CD4-positive, alpha-beta memory T cell (primary cell): ENCODE measurements at places on chromosomes 4 and X.

DNA sequence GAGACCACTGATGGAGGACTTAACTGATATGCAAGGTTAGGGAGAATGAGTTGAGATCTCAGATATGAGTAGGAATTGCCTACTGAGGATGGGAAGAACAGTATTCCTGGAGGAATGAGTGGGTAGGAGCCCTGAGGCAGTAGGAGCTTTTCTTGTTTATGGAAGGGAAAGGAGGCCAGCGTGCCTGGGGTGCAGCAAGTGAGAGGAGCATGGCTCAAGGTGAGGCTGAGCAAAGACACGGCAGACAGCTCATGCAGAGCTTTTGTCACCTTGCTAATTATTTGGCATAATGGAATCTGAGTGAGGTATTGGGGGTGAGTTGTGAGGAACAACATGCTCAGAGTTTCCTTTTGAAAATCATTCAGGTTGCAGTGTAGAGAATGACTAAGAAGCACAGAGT lies 65.3 kb upstream of the IBSP start:
- no peak for DNase-seq

- no peak for DNase-seq
Measured at GRCh38 chr4:84032372-84032771, 466.7 kb downstream of the NKX6-1 start.

GRCh38 chrX:17930850-17931249 lies 69.8 kb upstream of the RAI2 start:
- DNase-seq: no peak

- no peak for DNase-seq
Measured at GRCh38 chr4:149676076-149676475, 139.6 kb downstream of the IQCM start.

DNA sequence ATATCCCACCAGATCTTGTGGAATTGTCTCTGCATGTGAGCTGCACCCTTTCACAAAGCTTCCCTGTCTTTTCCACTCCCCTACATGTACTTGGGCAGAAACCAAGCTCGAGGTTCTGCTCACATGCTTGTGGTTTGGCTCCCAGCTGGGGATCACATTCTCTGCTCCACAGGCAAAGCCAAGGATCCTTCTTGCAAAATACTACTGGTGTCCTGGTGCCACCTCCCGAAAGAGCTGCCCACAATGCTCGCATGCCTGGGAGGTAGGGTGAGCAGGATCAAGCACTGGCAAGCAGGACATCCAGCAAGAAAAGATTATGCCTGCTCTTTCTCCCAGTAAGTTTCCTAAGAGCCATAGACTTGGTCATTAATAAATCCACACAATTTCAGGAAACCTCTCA lies 45.1 kb upstream of the PPARGC1A start:
- DNase-seq: no peak

GRCh38 chrX:133365871-133366611 lies 49.2 kb downstream of the GPC4 start:
- DNase-seq: no peak

- DNase-seq: no peak
Measured at GRCh38 chr4:53195815-53196661, 169.8 kb downstream of the SCFD2 start.

DNA sequence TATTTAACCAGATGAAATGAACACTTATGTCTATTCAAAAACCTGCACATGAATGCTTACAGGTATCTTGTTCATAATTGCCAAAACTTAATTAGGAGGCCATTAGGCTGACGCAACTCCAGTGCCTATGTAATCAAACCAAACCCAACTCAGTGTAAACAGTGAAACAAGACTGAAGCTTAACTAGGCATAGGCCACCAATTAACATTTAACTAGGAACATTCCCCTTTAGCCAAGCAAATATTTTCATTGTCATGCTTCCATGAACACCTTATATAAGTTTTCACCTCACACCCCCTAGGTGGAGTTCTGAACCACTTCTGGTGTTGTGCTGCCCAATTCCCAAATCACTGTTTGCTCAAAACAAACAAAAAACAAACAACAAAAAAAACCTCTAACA lies 686.0 kb downstream of the STPG2 start:
- no peak for DNase-seq

DNA sequence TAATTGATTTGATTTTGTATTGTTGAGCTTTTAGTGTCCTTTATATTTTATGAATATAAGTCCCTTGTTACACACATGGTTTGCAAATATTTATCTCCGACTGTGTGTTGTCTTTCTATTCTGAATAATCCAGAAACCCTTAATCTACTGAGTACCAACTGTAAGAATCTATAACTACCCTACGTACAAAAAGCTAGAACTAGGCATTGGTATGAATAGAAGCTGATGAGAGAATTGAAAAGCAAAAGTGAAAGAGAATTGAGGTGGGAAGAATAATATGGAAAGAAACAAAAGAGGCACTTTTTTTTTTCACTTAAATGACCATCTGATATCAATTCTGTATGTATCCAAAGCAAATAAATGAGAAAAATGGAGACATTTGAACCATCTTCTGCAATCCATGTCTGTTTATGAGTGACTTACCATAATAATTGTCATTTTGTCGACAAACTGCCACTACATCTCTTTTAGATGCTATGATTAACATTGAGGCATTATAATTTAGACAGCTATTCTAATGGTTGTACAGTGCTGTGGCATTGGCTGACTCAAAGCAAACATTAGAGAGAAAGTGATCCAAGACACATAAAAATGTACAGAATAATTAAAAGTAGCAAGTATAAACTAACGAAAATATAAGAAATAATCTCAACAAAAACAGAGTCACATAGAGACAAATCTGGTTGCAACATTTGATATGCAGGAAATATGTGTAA lies 1516.6 kb upstream of the AGA start:
- DNase-seq: no peak

- DNase-seq: no peak
Measured at GRCh38 chr4:147370473-147370872, 110.4 kb upstream of the EDNRA start.

GRCh38 chr4:57037982-57038604 lies 59.4 kb downstream of the POLR2B start:
- no peak for DNase-seq

- no peak for DNase-seq
Measured at GRCh38 chrX:145825896-145826295, 8.3 kb downstream of the SLITRK2 start.

GRCh38 chr4:100708776-100709175 lies 191.0 kb upstream of the EMCN start:
- DNase-seq: no peak

DNA sequence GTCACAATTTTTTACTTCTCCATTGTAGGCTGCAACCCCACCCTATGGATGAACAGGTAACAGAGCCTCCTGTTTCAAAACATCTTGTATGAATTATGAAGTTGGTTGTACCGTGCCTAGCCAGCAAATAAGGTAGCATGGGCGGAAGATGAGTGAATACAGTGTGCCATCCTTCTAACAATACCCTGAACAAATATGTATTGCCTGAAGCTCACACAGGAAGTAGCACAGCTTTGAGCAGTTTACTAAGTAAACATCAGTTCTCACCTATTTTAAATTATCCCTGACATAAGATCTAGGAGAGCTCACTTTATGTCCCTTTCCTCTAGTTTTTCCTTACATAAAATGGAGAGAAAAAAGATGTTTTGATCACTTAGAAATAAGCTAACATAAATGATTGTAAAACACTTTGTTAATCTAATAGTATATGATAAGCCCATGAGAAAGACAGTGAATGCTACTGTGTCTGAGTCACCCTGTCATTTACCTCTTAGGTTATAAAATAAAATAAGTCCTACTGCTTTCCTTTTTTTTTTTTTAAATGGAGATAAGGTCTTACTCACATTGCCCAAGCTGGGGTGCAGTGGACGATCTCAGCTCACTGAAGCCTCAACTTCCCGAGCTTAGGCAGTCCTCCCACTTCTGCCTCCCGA lies 36.6 kb downstream of the GRSF1 start:
- DNase-seq: no peak

DNA sequence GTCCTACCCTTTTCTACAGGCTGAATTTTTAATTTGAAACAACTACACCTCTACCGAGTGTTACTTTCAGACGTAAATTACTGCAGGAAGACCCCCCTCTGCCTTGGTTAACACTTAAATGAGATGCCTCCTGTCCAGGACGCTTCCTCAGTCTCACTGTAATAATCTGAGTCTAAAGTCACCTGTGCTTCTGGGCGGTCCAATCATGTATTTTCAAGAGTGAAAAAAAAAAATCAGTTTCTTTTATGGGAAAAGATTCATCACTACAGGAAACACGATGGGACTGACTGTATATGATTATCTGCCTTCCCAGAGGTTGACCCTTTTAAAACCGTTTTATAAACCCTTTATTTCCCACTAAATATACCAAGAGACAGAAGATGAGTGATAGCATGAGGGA lies 776 bp downstream of the RBM47 start:
- DNase-seq: no peak

DNA sequence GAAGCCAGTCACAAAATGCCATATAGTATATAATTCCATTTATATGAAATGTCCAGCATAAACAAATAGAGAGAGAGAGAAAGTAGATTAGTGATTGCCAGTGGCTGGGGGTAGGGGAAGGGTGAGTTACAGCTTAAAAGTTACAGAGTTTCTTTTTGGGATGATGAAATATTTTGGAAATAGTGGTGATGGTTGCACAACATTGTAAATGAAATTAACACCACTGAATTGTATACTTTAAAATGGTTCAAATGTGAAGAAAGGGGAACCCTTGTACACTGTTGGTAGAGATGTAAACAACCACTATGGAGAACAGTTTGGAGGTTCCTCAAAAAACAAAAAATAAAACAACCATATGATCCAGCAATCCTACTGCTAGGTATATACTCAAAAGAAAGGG lies 131.2 kb upstream of the GPC4 start:
- DNase-seq: no peak

DNA sequence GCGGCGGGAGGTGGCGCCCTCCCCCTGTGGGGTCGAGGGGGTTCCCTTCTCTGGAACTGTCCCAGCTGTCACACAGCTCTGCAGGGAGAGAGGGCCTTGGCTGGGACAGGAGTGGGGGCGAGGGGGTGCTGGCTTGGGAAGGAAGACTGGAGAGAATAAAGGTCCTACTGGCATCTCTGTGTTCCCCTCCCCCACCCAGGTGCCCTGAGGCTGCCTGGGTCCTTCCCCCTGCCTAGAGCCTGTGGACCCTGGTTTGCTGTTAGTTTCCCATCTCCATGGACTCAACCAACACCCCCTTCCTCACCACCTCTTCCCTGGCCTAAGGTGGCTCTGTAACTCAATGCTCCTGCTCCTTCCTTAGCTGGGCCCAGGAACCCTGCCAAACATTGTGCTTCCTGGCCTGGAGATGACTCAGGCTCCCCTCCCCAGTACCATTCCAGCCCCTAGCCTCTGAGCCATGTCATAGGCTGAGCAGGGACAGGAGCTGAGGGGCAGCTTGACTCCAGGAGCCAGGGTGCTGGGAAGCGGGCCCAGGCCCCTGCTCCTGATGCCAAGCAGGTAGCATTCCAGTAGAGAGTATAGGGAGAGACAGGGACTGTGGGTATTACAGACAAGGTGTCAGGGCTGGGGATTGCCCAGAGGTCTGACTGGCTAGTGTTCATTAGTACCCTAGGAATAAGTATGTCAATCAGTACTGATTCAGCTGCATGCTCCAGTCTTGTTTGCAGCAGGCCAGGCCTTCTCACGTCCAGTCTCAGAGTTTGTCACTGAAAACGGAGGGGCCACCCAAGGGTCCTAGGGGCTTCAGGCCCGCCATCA lies 100.7 kb downstream of the EFNB1 start:
- no peak for DNase-seq

- no peak for DNase-seq
Measured at GRCh38 chr4:40531636-40532023, 98.0 kb downstream of the RBM47 start.

DNA sequence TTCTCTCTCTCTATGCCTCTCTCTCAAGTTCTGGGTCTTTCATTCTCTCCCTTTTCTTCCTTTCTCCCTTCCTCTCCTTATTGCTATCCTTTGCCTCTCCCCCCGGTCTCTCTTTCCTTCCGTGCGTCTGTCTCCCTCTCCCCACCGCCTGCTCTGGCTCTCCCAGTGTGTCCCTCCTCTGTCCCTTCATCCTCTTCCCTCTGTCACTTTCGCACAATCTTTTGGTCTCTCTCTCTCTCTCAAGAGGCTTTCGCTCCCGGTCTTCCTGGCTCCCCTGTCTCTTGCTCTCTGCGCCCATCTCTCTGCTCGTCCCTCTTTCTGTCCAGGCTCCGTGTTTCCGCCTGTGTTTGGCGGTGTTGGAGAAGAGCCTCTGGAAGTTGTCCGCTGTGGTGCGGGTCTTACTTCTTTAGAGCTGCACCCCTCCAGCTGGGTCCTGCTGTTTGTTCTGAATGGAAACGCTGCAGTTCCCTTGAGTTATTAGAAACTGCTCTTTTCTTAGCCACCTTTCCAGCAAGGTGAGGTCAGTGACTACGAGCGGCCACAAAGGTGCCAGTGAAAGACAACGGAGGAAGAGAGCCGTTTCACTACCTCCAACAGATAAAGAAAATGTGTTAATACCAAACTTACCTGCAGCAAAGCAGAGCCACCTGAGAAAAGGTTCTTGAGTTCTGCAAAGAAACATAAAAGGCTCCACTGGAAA lies 1.1 kb downstream of the BMPR1B start:
- no peak for DNase-seq

GRCh38 chrX:126393284-126393683 lies 159.3 kb downstream of the DCAF12L1 start:
- no peak for DNase-seq

DNA sequence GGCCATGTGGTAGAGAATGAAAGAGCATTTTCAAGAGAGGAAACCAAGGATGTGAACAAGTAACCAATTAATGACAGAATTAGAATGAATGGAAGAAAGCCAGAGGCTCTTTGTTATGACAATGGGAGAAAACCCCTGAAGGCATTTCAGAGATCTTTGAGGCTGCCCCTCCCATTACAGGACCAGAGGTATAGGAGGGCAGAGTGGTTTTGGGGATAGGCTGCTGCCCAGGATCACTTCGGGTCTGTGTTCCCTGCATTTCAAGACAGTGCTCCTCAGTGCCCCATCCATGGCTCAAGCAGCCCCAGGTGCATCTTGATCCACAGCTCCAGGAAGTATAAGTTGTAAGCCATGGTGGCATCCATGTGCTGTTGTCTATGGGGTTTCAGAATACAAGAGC lies 124.0 kb upstream of the HPF1 start:
- DNase-seq: no peak

DNA sequence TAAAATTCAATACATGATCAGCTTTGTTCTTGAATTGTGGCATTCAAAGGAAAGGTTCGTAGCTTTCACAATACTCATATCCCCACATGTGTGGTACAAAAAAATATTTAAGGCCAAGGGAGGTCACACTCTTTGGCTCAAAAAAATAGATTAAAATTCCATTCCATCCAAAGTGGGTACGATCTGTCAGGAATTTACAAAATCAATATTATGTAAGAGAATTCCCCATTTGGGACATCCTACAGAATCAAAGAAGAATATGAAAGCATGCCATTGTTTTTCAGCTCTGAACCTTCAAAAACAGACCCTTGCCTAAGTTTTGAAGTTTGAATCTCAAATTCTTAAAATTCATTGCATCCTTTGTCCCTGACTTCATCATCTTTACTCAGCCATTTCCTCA lies 85.8 kb downstream of the MID1 start:
- no peak for DNase-seq

DNA sequence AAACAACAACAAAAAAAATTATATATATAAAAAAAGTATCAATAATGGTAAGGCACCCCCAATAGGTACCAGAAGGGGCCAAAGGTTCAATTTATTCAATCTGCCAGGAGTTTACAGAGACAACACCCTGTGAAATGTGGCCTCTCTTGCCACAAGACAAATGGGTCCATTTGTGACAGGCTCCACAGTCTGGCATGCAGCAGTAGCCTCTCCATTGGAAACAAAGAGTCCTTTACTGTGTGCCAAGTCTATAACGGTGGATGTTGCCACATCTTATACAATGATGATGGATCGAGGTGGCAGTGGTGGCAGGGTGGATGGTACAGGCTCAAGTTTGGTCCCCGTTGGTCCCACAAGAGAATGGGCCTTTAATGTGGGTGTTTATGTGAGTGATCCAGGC lies 70.1 kb upstream of the SH3RF1 start:
- no peak for DNase-seq
